ENCODE measurements at places on chromosomes 5 and 9. TPM values are rescaled to one million over a fixed set of nuclear protein-coding genes. Genes with fewer than 3 reads are reported as not detected.

DNA sequence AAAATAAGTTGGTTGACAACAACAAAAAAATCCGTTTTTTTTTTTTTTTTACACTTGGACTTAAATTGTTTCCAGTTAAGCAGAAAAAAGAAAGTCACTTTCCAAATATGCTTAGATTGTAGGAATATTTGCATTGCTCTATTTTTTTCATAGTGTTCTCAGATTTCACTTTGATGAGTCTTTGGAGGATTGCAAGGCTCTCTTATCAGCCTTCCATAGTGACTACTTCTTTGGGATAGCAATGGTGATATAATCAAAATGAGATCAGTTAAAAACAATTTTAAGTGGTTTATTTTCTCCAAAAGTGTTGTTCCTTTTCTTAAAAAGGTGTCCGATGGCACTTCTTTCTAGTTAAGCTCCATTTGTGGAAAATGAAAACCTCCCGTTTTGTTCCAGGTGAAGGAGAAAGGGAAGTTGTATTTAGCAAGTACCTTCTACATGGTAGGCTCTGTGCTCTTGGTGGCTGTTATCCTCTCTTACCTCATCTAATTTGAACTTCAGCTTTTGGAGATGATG lies 3.9 kb downstream of the RASGRF2 start:
- no peak for DNase-seq

GRCh38 chr9:132943651-132944293 lies 644 bp downstream of the TSC1 start:
- no peak for DNase-seq

GRCh38 chr5:62214701-62215100 lies 91.3 kb upstream of the KIF2A start:
- no peak for DNase-seq

- DNase-seq, result no peak
Observed at GRCh38 chr5:95440825-95441224, 49.7 kb downstream of the FAM81B start.

TAF11L11 gene
- polyA plus RNA-seq, result not detected
